ENCODE measurements at places on chromosomes 3 and 15.
A peak's percentile ranks its signal among the peaks of the same experiment; 100 is the strongest.

DNA sequence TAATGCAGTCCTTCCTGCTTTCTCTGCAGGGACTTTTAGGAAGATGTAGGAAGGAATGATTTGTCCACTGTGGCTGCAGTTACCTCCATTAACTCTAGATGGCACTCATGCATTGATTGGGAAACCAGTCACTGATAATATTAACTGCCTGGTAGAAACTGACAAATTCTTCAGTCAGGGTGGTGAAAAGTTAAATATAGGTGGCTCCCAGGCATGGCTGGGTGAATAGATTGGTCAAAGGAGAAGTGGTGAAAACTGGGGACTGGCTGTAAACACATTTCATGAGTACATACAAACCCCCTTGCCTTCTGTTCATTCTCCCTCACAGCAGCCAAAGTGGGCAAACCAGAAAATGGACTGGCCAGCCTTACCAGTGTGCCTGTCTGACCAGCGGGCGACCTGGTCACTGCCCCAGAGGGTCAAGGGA is 333.4 kb downstream of the THSD4 start:
- no peak for DNase-seq

- DNase-seq = no peak
Observed at GRCh38 chr15:31366169-31366734, 39.6 kb downstream of the KLF13 start.

- no peak for DNase-seq
Observed at GRCh38 chr3:47283193-47283537, 421 bp downstream of the KLHL18 start.

- no peak for DNase-seq
Observed at GRCh38 chr3:114585687-114586086, 291.9 kb downstream of the TIGIT start.

GRCh38 chr3:72839057-72839456 is 9.2 kb downstream of the SHQ1 start:
- DNase-seq = no peak

- no peak for DNase-seq
Observed at GRCh38 chr3:178950676-178951075, 120.9 kb downstream of the ZMAT3 start.

DNA sequence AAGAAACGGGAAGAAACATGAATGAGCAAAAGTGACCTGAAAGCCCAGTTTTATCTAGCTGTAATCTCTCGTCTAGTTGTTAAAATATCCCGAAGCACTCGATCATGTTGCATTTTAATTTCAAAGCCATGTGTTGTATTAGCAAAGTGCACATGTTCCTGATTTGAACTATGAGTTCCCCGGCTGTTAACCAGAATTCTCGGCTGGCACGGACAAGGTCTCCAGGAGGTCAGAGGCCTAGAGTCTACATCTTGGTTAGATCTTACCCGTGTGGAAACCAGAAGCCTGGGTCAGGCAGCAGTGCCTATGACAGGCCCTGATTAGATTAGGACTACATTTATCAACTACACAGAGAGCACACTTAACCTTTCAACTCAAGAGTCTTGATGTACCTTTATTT is 195.8 kb downstream of the CDIN1 start:
- no peak for DNase-seq

GRCh38 chr3:159077860-159078259 is 276.0 kb downstream of the MFSD1 start:
- no peak for DNase-seq

DNA sequence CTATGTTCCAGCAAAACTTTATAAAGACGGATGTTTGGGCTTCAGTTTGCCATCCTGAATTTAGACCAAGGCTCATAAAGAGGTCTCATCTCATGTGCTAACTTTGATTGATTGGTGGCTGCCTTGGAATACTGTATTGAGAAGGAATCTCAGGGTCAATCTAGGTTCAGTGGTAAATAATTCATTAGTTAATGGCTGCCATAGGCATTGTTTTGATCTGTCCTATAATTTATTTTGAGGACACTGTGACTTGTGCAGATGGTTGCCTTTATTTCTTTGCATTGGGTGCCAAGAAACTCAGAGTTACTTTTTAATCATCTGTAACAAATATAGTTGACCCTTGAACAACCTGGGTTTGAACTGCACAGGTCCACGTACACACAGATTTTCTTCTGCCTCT is 159.8 kb downstream of the B3GALNT1 start:
- no peak for DNase-seq

DNA sequence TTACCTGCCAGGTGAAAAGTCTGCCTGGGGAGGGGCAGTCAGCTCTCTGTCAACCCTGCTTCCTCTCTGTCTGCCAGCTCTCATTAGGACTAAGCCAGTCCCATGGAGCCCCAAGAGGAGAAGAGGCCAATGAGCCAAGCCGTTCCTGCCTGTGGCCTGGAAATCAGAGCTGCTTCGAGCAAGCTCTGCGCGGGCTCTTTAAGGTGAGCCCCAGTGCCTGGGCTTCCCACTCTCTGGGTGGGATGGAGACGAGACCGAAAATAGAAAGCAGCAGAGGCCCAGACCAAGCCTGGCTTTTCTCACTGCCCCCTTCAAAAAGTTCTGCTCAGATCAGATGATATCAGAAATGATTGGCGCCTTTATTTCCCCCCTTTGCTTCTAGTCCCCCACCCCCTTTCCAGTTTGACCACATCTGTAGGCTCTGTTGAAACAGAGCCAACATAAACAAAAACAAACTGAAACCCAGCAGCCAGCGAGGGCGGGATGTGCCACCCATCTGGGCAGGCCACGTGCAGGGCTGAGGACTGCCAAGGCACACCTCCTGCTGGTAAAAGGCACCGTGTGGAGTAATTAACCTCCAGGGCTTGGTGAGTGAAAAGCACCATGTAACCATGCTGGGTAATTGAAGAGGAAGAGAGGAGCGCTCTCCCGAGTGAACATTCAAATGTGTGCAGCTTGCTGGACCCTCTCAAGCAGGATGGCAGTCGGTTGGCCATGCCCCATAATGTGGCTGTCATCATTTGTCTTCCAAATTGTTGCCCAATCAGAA is 471.0 kb upstream of the PROK2 start:
- no peak for DNase-seq

- DNase-seq = no peak
Observed at GRCh38 chr3:40720863-40721262, 196.1 kb downstream of the ZNF621 start.

- DNase-seq = no peak
Observed at GRCh38 chr3:193932136-193932535, 203.8 kb upstream of the HES1 start.

- peak; percentile 81 for DNase-seq
Observed at GRCh38 chr3:53072653-53073552, 27.0 kb upstream of the SFMBT1 start.

DNA sequence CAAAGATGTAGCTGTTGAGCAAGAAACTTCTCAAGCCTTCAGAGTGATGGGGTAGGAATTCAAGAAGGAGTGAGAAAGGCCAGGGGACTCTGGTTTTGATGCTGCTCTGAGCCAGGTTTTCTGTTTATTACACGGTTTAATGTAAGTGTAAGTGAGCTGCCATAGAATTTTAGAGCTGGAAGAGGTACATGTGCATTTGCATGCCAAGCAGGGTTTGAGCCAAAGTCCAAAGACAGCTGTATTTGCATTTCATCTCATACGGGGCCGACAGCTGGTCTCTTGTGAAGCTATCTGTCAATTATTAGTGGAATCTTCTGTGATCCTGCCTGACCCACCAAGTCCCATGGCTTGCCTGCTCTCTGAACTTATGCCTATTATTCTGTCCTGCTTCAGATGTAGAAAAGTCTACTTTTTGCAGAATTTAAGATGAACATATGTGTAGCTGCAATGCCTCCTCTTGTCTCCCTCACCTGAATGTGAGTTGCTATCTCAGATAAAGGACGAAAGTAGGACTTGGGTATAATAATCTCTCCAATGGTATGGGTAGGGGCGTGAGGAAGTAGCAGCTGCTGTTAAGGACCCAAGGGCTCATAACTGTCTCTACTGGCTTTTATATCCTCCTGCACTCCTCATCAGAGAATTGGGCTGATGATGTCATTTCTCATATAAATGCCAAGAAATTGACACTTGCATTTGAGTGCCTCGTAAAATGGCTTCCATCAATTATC is 160.0 kb downstream of the SQOR start:
- DNase-seq = no peak

- DNase-seq = no peak
Observed at GRCh38 chr3:31840252-31840651, 140.8 kb downstream of the OSBPL10 start.

GRCh38 chr3:171838218-171838720 is 4.9 kb upstream of the TMEM212 start:
- no peak for DNase-seq

GRCh38 chr15:61655881-61656280 is 404.4 kb downstream of the VPS13C start:
- no peak for DNase-seq

DNA sequence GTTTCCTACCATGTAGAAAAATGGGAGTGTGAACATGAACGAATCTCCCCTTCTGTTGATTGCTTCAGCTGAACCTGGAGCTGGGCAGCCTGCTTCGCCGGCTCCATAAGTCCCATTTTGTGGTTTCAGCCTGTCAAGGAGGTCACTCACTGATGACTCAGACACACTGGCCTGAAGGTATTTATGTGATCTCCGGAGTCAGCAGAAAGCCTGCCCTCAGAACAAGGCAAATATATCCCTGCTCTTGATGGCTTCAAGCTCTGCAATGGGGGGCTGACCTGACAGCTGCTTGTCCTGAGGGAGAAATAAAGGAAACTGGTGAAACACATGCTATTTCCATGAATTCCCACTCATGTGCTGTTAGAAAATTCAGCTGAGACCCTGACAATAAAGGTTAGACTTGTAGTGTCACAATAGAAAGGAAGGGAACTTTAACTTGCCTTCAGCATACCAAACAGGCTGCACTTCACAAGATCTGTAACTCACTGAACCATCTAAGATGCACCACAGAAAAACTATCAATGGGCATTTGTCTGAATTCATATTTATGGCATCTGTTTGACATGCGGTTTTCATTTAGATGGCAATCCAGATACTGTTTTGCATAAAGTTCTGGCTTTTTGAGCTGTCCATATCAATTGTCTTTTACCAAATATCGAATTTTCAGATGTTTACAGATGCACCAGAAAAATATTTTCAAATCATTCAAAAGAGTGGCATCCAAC is 282.0 kb upstream of the VEPH1 start:
- DNase-seq = no peak

- DNase-seq = no peak
Observed at GRCh38 chr3:94413336-94414108, 350.7 kb downstream of the NSUN3 start.

DNA sequence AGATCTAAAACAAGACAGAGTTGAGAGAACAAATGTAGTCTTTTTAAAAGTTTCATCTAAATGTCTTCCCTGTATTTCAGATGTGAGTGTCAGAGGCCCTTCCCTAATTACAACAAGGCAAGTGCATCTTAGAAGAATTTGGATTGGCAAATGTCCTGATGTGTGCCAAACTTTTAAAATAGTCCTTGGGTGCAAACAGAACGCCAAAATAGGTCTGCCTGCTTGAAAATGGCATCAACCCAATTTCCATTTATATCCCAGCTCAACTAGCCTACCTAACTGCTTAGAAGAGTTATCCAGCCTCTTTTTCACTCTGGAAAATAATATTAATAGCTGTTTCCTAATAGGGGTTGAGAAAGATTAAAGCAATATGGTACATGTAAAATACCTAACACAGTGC is 311.8 kb upstream of the ARRDC4 start:
- no peak for DNase-seq

DNA sequence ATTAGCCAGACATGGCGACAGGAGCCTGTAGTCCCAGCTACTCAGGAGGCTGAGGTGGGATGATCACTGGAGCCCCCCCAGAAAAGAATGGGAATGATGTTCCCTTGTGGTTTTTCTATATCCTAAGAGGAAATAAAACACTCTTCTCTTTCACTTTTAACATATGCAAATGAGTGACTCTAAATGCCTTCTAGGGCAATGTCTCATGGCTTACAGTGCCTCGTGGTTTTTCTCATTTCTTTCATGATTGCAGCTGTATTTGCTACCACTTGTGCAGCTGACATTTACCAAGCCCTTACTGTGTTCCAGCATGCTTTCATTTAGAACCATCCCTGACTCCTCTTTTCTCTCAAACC is 26.4 kb downstream of the STOML1 start:
- no peak for DNase-seq

- DNase-seq = no peak
Observed at GRCh38 chr3:157157836-157158235, 2.1 kb downstream of the CCNL1 start.

DNA sequence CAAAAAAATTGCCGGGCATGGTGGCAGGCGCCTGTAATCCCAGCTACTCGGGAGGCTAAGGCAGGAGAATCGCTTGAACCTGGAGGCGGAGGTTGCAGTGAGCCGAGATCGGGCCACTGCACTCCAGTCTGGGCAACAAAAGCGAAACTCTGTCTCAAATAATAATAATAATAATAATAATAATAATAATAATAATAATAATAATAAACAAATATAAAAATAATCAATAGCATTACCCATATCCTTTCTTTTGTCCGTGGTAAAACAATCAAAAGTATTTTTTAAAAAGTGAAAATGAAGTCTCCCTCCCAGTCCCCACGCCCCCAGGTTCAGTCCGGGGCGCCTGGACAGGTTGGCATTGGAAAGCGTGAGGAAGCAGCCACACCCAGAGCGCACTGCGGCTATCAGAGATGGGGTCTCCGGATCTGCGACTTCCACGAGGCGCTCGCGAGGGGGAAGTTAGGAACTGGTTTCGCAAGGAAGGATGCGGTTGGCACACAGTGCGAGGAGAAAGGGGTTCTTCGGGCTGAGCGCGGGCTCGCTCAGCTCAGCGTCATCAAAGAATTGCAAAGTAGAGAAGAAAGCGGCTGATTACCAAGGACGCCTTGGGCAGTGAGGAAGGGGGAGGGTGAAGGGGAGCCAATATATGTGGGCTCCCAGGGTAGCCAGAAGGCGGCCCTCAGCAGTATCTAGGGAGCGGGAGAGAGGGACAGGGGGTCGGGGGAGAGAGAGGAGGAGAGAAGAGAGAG is 69.5 kb upstream of the EPHB3 start:
- DNase-seq = no peak

DNA sequence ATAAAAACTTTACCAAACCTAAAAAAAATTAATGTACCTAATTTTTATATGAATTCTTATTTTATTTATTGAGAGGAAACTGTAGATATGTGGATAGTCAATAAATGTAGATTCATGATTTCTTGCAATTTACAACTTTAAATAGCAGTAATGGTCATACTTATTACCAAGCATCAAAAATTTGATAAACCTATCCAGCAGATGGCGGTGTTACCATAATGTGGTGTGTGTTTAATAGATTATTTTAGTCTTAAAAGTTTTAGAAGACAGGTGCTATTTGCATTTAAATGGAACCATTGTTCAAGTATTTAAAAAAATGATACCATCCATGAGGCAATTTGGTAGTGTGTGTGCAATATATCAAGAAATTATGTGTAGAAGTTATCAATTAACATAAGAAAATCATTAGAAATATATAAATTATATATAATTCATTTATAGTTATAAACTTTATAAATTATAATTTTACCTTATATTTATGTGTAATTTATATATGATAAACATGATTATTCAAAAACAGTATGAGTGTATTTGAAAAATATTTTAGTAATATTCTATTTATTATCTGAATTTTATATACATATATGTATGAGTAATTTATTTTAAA is 176.0 kb upstream of the BCHE start:
- no peak for DNase-seq

- DNase-seq = no peak
Observed at GRCh38 chr15:66942649-66943390, 122.6 kb upstream of the SMAD3 start.

GRCh38 chr3:9846231-9846630 is 2.4 kb upstream of the RPUSD3 start:
- no peak for DNase-seq

GRCh38 chr3:178514401-178514800 is 21.8 kb upstream of the KCNMB2 start:
- DNase-seq = no peak

GRCh38 chr15:91795235-91795634 is 58.3 kb upstream of the SLCO3A1 start:
- no peak for DNase-seq
